ENCODE measurements at places on chromosomes 2 and 18. TPM values are rescaled to one million over a fixed set of nuclear protein-coding genes. Genes with fewer than 3 reads are reported as not detected.
A peak's percentile ranks its signal among the peaks of the same experiment; 100 is the strongest.

Gene VRK2
- 13.8 TPM for total RNA-seq

Gene PRKAG3
- 49.9 TPM for total RNA-seq

DNA sequence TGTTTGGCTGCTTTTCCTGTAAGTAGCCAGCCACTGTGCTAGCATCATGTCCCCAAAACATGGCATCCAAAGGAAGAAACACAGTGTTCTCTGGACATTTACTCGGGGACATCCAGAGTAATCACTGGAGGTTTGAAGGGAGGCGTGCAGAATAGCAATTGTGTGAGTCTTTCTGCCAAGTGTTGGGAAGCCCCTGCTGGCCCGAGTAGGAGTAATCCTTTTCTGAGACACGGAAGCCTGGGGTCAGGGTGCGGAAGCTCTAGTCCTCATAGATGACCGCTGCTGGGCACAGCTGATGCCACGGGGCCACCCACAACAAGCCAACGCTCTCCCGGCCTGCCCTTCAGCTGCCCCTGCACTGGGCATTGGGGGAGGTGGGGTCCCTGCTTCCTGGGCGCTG is 24.8 kb upstream of the HDAC4 start:
- peak; percentile 68 for DNase-seq

DNA sequence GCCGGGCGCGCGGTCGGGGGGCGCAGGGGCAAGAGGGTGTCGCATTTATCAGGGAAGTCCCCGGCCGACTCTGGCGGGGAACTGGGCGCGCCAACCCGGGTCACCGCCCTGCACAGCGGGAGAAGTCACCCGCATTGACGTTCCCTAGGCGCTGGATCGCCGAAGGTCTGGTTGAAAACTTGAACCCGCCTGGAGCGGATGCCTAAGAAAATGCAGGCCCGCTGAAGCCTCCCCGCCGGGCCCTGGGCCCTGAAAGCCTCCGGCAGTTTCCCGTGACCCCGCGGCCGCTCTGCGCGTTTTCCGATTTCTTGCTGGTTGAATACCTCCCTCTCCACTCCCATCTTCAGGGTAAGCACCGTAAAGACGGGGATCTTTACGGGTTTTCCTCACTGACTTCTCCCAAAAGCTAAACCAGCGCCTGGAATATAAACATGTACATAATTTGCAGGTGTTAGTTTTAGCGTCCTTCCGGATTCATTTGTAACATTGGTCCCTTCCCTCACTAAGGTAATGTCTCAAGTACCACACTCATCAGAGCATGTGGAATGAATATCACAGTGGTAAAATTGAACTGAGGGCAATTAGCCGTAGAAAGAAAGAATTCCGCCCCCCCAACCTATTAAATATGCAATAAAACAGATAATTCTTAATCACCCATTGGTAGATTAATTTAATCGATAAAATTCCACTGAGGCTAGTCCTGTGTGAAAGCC is 675 bp upstream of the SPIRE1 start:
- no peak for DNase-seq

- no peak for DNase-seq
These were observed 105.6 kb upstream of the CCDC150 start for GRCh38 chr2:196533772-196534397.

DNA sequence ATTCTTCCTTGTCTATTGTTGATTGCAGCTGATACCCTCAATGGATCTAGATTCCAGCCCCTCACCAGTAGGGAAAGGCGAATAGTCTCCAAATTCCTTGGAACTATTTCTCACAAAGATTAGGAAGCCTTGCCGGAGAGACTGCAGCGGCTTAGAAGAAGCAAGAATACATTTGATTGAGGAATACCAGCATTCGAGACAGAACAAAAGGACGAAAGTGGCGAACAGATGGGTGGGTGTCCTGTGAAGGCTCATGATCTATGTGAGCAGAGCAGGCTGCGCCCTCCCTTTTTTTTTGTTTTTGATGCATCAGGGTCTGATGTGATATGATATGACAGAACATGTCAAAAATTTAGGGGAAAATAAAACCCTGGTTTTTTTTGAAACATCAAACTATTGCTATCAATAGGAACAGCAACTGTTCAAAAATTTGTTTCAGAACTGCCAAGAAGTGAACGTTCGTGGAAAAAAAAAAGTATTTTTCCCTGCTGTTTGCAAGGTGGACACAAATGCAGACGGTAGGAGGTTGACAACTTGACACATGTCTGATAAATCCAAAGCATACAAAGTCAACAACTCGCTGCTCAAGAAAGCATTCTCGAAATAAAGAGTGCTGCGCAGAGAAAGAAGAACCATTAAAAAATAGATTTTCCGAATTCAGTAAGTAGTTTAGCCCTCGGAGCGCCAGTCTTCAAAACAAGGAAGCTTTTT is 49.1 kb downstream of the PTGR3 start:
- no peak for DNase-seq

GRCh38 chr2:194020155-194020554 is 1636.9 kb upstream of the SLC39A10 start:
- no peak for DNase-seq

DNA sequence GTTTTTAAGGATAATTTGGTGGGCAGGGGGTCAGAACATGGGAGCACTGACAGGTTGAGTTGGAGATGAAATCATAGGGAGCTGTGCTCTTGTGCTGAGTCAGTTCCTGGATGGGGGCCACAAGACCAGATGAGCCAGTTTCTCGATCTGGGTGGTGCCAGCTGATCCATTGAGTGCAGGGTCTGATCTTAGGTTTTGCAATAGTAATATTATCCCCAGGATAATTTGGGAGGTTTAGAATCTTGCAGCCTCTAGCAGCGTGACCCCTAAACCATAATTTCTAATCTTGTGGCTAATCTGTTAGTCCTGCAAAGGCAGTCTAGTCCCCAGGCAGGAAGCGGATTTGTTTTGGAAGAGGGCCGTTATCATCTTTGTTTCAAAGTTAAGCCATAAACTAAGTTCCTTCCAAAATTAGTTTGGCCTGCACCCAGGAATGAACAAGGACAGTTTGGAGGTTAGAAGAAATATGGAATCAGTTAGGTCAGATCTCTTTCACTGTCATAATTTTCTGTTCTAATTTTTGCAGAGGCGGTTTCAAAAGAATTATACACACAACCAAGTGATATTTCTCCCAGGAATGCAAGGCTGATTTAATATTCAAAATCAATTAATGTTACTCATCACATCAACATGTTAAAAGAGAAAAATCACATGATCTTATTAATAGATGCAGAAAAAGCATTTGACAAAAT is 23.0 kb downstream of the DBI start:
- peak; percentile 46 for DNase-seq
